IPS DF 19.7 (cell line): ENCODE measurements at places on chromosomes 1 and 21.

DNA sequence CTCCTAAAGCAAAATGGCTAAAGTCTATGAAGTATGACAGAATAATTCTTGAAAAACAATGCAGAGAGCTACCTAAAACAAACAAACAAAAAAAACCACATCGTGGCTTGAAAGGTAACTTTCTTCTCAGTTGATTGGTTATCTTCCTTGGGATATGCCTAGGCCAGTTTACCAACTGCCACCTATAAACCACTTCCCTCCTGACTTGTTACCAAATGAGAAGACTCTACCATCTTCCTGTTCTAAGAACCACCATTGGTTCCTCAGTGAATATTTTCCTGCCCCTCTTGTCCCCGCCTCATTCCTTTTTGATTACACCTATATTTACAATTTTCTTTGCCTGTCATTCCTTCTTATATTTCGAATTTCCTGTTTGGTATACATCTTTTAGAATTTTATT is 336.6 kb downstream of the SIPA1L2 start:
- no peak for DNase-seq

DNA sequence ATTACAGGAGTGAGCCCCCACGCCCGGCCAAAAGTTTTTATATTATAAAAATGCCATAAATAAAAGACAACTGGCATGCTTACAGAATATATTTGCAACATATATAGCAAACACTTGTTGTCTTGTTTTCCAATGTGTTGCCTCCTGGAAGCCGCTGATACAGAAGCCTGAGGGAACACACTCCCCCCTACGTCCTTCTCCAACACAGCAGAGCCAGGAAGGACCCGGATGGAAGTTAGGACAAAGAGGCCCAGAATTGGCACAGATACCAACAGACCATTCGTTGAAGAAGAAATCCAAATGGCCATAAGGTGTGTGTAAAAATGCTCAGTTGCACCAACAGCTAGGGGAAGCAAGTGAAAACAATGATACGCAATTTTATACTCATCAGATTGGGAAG is 1.3 kb upstream of the PLA2G5 start:
- DNase-seq, result no peak

DNA sequence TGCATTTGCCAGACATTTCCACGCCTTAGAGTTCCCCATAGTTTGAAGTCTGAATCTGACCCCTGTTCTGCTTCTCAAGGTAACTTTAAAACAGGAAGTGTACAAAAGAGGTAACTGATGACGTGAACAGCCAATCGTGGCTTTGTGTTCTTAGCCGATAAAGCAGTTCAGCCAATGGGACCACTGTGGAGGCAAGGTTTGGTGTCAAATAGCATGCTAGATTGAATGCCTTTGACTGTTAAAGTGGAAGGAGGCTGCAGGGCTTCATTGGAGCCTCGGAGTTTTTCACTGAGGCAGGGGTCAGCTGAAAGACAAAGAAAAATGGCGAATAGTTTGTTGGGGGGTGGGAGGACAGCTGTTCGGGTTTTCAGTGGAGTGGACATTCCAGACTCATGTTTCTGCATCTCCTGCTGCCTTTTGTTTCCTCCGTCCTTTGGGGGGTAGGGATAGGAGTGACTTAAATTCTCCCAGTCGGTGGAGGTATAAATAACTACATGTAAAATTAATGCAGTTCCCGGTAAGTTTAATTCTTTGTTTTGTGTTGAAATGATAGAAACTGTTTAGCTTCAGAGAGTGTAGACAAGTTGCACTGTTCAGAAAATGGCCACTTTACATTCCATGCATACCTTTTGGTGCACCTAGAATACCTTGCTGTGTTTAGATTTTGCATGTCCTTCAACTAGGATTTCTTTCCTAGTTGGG is 17.7 kb downstream of the NFYC start:
- DNase-seq, result peak; percentile 98

- no peak for DNase-seq
These were observed 216.9 kb downstream of the RYR2 start for GRCh38 chr1:237258871-237259270.

DNA sequence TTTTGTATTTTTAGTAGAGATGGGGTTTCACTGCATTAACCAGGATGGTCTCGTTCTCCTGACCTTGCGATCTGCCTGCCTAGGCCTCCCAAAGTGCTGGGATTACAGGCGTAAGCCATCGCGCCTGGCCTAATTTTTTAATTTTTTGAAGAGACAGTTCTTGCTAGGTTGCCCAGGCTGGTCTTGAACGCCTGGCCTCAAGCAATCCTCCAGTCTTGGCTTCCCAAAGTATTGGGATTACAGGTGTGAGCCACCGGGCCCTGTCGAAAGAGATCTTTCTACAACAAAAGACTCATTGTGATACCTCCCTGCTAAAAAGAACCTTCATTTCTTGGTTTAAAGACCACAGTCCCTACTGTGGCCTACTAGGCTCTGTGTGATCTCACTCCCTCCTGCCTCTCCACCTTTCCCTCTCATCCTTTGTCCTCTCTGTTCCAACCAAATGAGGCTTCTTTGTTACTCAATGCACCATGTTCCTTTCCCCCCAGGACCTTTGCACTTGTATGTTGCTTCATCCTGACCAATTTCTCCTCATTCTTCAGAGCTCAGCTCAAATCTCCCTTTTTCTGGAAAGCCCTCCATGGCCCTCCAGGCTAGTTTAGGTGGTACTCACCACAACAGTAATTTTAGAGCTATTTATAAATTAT is 1.5 kb upstream of the GPX7 start:
- no peak for DNase-seq

DNA sequence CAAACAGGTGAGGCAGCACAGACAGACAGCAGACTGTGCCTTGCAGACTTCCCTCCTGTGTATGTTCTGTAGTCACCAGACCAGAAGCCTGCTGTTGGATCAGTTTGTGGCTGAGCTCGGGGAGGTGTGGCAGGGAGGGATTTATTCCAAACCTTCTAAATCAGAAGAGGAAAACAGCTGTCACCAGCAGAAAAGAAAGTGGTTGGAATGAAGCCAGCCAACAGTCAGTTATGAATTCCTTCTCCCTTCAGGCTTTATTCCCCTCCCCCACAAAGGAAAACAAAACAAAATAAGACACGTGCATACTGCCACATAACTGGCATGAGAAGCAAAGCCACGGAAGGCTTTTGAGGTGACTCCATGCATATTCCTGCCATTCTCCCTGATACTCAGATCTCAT is 19.0 kb upstream of the PIGV start:
- no peak for DNase-seq

GRCh38 chr1:173267453-173267945 is 60.4 kb upstream of the TNFSF4 start:
- DNase-seq, result no peak

DNA sequence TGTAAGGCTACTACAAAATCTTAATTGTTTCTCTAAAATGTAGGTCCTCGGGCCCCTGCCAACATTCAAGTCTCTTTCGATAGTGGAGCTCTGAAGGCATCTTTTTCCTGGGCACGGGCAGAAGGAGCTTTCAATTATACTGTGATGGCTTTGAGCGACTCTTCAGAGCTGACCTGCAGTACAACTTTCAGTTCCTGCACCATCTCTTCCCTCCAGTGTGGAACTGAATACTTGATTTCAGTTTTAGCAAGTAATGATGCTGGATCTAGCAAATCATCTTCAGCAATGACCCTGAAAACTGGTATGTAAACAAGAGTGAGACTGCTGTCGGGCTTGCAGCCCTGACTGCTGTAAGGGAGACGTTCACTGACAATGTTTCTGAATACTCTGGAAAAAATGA is 9.6 kb downstream of the FNDC7 start:
- no peak for DNase-seq

GRCh38 chr1:201461645-201462441 is 7.1 kb downstream of the PHLDA3 start:
- no peak for DNase-seq

- DNase-seq, result no peak
These were observed 12.3 kb downstream of the ATP2B4 start for GRCh38 chr1:203638950-203639349.

DNA sequence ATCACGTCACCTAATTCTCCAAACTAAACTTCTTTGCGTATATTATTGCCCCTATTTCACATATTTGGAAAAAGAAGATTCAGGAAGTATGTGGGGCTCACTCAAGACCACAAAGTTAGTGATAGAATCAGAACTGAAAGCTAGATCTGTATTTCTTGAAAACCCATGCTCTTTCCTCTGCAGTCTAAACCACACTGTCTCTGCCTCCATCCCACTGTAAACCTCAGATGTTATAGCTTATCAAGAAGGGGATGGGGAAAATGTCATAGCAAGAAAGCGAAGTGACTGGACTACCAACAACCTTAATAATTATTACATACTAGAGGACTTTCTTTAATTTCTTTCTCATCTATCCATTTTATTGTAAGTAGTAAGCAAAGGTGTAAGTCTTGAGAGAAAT is 257.7 kb upstream of the SGIP1 start:
- DNase-seq, result no peak

DNA sequence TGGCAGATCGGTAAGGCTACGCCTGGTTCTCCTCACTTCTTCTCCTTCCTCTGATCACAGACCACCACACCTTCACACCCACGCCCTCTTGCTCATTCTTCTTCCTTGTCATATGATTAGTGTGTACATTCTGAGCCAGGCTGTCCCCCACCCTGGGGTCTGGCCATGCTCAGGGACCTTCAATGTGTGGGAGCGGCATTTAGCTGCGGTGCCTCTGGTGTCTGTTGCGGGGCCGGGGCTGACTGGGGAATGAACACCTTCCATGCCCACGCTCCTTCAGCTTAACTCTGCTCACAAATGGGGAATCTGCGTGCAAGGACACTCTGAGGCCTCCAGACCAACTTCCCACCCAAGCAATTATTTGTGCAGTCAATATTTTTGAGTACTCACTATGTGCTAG is 29.4 kb downstream of the QSOX1 start:
- no peak for DNase-seq

GRCh38 chr1:175602026-175602585 is 141.3 kb downstream of the TNR start:
- no peak for DNase-seq

- DNase-seq, result no peak
These were observed 436.3 kb upstream of the RUNX1 start for GRCh38 chr21:35485364-35485763.

DNA sequence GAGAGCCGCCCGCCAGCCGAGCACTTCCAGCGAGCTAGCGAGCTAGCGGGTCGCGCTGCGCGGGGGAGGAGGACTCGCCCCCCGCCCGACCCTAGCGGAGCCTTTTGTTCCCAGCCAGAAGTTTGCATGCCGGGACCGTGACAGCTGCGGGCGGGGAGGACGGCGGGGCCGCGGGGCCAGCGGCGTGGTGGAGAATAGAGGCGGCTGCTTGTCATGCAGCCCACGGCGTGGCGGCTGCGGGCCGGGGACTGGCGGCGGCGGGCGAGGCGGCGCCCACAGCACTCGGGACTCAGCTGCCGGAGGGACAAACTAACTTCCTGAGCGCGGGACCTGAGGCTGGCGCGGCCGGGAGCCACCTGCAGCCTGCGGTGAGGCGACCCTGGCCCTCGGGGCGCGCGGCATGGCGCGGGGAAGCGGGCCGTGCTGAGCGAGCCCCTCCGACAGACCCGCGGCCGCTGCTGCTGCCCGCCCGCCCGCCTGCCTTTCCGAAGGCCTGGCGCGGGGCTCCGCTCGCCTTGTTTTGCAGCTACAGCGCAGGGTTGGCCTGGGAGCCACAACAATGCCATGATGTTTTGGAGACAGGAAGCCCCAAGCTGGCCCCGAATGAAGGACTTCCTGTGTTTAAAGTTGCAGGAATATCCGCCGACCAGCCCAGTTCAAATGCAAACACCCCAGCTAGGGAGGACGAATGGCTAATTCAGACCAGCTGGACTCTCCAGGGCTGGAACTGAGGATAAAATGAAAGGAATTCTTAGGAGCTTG is 82.2 kb upstream of the BMP8A start:
- DNase-seq, result peak; percentile 60
